ENCODE measurements at places on chromosomes 5 and 9. TPM values are rescaled to one million over a fixed set of nuclear protein-coding genes. Genes with fewer than 3 reads are reported as not detected.

The TXNDC15 gene
- 114 TPM for total RNA-seq

The SARDH gene
- under 0.01 TPM for total RNA-seq

- no peak for DNase-seq
Measured at GRCh38 chr5:2023196-2023595, 140.5 kb upstream of the IRX4 start.

- DNase-seq = peak; percentile 95
Measured at GRCh38 chr5:34626036-34626435, 30.1 kb upstream of the RAI14 start.

The ZNF484 gene
- 8.5 TPM for total RNA-seq

The FAM120A gene
- 91.4 TPM for total RNA-seq

GRCh38 chr9:83024506-83025125, 38.3 kb downstream of the RASEF start:
- no peak for DNase-seq

DNA sequence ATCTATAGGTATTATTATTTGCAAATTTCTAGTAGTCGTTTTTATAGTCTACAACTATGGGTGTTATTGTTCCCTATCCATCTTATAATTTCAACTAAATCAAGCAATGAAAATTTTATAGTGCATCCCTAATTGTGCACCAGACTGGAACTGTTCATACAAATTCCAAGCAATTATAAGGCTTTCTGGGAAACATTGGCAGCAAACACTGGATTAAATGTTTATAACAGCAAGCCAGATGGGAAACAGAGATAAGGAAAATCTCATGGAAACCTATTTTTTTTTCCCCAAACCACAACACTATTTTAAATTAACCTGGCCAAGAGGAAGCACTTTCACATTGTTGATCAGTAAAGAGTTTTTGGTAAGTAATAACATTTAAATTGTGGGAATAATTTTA, 524.3 kb downstream of the RASEF start:
- DNase-seq = peak; percentile 18

The TESK1 gene
- total RNA-seq = 3.1 TPM

GRCh38 chr5:143386725-143387124, 16.8 kb downstream of the NR3C1 start:
- DNase-seq = no peak

GRCh38 chr5:17180330-17180843, 37.0 kb upstream of the BASP1 start:
- DNase-seq = no peak

DNA sequence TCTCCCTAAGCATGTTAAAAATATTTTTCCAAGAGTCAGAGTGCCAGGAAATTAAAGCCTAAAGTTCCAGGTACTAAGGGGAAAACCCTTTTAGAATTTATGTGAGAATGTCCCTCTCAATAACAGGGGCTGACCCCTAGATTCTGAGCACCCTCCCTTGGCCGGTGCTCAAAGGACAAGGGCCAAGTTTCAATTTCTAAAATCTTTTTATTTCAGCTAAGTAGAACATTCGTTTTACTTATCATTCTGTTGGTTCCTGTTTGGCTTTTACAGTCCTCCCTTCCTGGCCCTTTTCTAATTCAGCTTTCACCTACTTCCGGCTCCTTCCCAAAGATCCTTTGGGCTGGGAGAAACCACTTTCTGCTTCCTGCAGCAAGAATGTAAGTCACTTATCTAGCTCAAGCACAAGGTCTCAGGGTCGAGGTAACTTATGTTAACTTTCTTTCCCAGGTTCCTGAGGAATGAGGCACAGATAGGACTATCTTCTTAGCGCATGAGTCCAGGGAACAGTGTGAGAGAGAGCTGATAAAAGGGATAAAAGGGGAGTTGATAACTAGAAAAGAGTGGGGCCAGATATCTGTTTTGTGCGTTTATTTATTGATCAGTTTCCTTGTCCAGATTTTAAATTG, 34.6 kb upstream of the F2RL2 start:
- peak; percentile 37 for DNase-seq

The HTR1A gene
- total RNA-seq = not detected

The SAXO1 gene
- not detected for total RNA-seq

GRCh38 chr5:41637424-41637823, 127.0 kb upstream of the PLCXD3 start:
- DNase-seq = no peak

The NR4A3 gene
- under 0.01 TPM for total RNA-seq

- DNase-seq = no peak
Measured at GRCh38 chr9:19379697-19380046, 364 bp downstream of the RPS6 start.

DNA sequence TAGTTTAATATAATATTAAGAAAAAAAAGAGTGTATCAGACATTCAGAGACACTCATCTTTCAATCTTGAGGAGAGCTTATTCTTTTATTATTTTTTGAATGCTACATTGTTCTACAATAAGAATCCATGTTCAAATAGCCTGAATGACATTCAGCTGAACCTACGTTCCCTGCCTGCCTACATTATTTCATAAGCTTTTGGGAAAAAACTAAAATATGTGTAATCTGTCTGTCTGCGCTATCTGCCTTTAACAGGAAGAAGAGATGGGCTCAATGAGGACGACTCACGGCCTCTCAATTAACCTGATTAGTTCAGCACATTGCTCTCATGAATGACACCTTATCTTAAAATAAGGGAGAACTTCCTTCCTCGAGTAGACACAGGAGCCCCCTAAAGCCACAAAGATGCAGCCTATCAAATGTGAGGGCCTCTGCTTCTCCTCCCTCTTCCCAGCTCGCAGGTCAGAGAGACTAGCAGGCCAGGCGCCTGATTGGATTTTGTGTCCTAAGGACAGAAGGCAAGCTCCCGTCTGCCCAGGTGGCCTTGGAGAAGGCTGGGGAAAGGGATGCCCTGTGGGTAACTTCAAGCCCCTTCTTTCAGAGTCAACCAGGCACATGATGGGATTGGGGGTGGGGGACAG, 37.8 kb downstream of the EBF1 start:
- no peak for DNase-seq

The PALM2AKAP2 gene
- under 0.01 TPM for total RNA-seq

DNA sequence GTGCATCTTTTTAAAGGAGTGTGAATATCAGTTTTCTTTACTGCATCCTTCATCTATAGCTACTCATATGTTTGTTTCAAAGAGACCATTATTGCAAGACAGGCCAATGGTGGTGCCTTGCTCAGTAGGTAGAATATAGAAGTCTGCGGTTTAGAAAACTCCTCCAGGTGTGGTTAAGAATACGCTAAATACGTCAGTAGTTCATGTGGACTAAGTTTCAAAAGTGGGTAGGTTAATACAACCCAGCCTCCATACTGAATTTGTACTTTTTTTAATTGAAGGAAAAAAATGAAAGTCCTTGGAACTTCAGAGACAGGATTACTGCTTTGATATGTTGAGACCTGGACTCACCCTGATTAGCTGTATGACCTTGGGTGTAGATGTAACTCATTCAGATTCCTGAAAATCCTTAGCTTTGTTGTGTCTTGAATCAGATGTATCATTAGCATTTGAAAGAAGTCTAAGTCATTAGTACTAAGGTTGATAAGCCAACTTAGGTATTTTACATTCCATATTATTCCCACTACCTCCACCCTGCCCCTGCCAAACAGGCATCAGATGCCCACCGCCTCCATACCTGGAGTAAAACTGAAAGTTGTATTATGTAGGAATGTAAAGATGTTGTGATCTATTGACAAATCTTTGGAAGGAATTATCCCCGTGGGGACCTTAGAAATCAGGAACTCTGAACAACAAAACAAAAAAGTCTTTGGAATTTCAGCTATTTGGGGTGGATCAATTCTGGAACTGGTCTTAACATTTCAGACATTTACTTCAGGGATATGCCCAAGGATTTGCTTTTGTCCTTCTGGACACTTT, 6.1 kb downstream of the BASP1 start:
- DNase-seq = no peak

The PCDHA9 gene
- total RNA-seq = under 0.01 TPM

- no peak for DNase-seq
Measured at GRCh38 chr9:995192-995591, 18.7 kb downstream of the DMRT3 start.

DNA sequence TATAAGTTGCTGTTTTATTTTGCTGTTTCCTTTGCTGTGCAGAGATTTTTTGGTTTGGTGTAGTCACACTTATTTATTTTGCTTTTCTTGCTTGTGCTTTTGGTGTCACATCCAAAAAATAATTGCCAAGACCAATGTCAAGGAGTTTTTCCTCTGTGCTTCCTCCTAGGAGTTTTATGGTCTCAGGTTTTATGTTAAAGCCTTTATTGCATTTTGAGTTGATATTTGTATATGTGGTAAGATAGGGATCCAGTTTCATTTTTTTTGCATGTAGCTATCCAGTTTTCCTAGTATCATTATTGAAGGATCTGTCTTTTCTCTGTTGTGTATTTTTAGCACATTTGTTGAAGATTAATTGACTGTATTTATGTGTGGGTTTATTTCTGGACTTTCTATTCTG, 210.6 kb downstream of the ARHGEF28 start:
- no peak for DNase-seq

- no peak for DNase-seq
Measured at GRCh38 chr9:115006660-115007059, 76.3 kb upstream of the TNFSF8 start.

- no peak for DNase-seq
Measured at GRCh38 chr9:33459115-33459514, 11.7 kb upstream of the AQP3 start.

The PCDHGA9 gene
- total RNA-seq = 1.4 TPM

DNA sequence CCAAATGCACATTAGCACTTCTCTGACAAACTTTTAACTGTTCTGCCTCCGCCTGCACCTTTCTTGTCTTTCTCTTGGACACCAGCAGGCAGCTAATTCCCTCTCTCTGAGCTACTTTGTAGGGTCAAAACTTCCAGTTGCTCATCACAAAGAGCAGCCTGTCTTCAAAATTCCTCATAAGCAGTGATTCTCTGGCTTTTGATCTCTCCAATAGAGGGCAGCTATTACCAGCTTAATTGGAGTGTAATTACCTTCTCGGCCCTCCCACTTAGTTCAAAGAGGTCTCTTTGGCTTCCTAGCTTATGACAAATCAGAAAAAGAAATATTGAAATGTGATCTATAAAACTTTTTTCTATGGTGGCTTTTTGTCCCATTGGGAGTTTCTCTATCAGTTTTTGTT, 43.6 kb upstream of the RAD23B start:
- DNase-seq = no peak

The PCDHA3 gene
- 0.13 TPM for total RNA-seq

The OTP gene
- total RNA-seq = not detected

The SPATA31A3 gene
- total RNA-seq = not detected

GRCh38 chr5:68464424-68464823, 248.9 kb downstream of the PIK3R1 start:
- DNase-seq = no peak

The SNCB gene
- total RNA-seq = 0.76 TPM

GRCh38 chr5:34719029-34719428, 62.9 kb downstream of the RAI14 start:
- peak; percentile 68 for DNase-seq

DNA sequence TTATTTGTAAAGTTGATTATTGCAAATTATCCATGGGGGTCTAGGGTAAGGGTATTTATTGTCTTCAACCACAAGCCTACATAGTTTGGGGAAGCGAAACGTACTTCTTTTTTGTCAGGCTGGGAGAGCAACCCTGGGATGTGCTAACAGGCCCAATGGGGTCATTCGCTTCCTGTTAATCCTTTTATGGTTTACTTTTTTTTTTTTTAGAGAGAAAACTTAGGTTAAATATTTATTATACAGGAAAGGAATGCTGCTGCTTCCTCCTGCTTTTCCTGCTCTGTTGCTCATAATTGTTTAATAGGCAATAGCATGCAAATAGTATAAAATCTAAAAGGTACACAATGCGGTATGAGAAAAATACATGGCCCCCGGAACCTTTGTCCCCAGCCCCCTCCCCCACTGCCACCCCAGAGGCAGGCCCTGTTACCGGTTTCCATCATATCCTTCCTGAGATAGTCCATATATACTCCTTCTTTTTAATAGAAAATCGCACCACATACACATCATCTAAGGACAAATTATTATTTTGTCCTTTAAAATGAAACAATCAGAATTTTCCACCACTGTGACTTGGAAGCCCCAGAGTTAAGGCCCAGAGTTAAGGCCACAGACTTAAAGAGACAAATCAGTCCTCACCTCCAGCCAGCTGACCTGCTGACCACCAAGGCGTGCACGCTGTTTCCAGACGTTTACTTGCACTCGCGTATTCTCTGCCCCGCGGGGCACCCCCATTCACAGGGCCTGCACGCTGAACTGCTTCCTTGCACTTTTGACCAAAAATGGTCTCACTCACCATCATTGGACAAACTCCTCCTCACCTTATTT, 83.9 kb downstream of the NDFIP1 start:
- DNase-seq = peak; percentile 61

- DNase-seq = no peak
Measured at GRCh38 chr9:121295662-121296191, 27.8 kb downstream of the GSN start.

GRCh38 chr9:21268347-21268657, 28.5 kb upstream of the IFNA14 start:
- DNase-seq = no peak

DNA sequence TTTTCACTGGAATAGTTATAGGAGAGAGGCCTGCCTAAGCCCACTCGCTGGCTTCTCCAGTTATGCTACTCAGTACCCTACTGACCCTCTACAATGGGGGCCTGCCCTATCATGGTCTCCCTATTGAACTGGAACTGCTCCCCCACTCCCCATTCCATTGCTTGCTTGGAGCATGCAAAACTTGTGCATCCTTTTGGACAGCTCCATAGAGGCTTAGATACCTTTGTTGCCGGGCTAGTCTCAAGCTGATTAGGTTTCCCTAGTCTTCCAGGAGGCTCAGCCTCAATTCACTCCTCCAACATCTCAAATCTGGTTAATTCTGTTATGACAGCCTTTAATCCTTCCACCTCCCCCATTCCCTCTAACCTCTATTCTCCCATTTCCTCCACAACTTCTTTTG, 39.9 kb downstream of the KIF24 start:
- peak; percentile 2 for DNase-seq

GRCh38 chr5:127834094-127834531, 130.9 kb downstream of the CCDC192 start:
- no peak for DNase-seq

DNA sequence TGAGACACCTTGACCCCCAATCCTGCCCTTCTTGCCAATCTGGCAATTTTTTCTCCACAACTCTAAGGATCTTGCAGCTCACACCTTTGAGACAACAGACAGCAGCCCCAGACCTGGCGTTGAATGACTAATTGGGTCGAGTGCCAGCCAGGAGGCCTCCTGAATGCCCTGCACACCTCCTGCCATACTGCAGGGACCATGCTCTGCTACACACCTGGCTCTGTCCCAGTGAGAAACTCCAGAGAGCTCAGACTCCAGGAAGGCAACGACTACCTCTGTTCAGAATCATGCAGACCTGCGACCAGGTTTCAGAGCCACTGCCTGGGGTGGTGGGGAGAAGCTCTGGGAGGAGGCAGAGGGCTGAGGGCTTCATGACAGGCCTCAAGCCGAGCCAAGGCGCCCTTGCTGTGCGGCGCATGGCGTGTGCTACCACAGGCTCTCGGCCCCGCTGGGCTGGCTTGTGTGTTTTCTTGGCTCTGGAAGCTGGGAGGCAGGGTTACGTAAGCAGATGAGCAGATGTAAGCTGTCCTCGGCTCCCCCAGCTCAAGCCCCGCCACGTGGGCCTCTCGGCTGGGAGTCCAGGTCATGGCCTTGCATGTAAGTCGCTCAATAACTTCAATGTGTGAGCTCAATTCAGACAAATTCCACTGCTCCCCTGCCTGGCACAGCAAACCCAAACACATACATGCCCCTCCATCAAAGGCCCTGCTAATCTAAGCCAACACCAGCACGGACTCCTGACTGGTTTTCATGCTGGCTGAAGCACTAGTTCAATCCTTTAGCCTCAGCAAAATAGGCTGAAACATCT, 27.5 kb downstream of the B4GALT1 start:
- peak; percentile 39 for DNase-seq

- DNase-seq = no peak
Measured at GRCh38 chr5:76958991-76959767, 6.3 kb downstream of the CRHBP start.

All from dermis microvascular lymphatic vessel endothelial cell (primary cell).